ENCODE measurements at places on chromosomes 5 and 9. TPM values are rescaled to one million over a fixed set of nuclear protein-coding genes. Genes with fewer than 3 reads are reported as not detected.

NME5 gene
- total RNA-seq: 0.22 TPM

GRCh38 chr5:176413255-176413565 is 3.1 kb downstream of the CLTB start:
- no peak for DNase-seq

OMD gene
- total RNA-seq: 2.0 TPM

GRCh38 chr5:149935431-149935901 is 9.1 kb downstream of the PDE6A start:
- no peak for DNase-seq

DNA sequence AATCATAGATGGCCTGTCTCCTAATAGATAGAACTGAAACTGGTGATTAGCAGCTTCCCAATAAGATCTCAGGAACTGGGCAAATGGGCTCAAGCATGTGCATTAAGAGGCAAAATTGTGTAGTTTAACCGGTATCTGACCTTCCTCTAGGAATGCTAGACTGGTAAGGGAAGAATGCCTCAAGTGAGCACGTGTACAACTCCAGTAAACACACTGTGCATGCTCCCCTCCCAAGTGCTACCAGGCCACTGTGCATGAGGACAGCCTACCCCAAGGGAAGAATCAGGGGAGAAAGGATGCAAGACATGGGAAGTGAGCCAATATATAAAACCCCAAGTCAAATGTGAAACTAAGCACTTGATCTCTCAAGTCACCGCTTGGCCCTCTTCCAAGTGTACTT is 1157.4 kb upstream of the CDH18 start:
- no peak for DNase-seq

DNA sequence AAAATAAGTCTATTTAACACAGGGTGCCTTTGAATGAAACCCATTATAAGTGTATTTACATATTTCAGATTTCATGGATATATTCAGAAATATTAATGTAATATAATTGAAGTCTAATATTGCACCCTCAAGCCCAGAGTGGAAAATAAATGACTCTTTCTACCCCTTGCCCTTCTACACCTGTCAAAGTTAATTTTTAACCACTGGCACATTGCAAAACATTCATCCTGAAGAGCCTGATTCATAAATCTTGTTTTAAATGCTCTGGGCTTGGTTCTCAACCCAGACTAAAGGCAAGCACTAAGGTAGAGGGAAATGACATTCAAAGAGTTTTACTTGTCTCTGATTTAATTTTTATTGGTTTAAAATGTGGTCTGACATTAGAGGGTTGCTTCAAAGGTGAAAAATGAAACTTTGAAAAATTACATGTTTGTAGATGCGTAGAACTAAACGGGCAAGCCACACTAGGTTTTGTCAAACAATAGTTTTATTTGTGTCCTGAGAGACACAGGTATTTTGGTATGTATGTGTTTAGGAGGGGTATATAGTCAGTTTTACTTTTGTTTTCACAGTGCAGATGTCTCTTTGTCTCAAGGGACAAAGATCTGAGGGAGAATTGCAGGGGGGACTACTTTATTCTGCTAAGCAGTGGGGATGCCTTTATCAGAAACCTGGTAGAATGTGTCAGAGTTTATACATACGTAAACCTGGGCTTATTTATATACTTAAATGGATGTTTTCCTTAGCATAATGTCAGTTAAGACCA is 69.7 kb downstream of the PIK3R1 start:
- DNase-seq: no peak

GRCh38 chr5:149804478-149805450 is 74.7 kb downstream of the PPARGC1B start:
- DNase-seq: no peak

DNA sequence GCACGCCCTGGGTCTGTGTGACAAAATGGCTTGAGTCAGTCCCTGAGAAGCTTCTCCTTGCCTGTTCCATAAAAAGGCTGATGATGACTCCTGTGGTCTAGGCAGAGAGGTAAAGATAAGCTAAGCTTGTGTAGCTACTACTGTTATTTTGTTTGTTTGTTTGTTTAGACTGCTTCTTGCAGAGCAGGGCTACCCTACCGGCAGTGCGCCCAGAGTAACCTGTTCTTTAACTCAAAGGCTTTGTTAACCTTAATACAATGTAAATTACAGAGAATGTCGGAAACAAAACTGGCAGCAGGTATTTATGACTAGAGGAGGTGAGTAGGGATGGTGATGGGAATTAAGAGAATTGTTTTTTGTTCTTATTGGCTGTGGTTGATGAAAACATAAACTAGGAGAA is 87.6 kb downstream of the F2RL2 start:
- DNase-seq: no peak

DNA sequence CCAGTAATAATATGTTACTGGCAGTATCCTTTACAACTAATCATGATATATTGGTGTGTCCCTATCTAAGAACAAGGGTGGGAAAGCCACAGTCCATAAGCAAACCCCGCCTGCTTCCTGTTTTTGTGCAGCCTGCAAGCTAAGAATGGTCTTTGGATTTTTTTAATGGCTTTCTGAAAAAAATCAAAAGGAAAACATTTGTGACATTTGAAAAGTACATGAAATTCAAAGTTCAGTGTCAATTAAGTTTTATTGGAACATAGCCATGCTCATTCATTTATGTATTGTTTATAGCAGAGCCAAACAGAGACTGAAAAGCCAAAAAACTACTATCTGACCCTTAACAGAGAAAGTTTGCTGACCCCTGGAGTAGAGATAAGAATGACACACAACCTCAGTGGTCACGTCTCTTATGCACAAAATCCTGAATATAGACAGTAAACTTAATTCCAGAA is 12.8 kb upstream of the TMEM245 start:
- DNase-seq: no peak

All from right lobe of liver (tissue), 6 donors.